Right hindlimb (tissue), 1 donor: ENCODE measurements at places on chromosomes 5 and 9.

GRCh38 chr5:83265318-83265717 lies 188.0 kb downstream of the XRCC4 start:
- DNase-seq, result no peak

- DNase-seq, result peak; percentile 33
Measured at GRCh38 chr9:123081824-123082223, 48.4 kb downstream of the GPR21 start.

DNA sequence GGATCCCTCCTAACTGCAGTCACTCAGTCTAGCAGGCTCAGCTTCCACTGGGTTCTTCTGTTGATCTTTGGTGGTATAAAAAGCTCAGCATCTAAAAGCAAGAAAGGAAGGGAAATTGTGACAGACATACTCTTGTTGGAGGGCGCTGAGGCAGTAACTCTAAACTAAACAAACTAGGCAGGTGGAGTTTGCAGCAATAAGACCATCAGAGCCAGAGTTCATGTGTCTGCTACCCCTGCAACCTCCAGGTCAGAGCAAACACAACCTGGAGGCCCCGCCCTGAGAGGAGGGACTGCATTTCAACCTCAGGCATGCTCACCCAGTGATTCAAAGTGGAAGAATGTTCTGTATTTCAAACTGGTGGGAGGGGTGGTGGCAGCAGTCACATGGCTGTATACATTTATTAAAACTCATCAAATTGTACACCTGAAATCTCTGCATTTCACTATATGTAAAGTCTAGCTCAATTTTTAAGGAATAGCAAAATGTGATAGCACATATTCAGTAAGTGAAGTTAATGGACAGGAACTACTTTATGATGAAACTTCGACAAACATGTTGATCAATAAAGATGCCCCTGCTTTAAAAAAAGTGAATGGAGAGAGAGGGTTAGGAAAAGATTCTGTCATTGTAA lies 7.1 kb downstream of the ACTL7A start:
- DNase-seq, result no peak

DNA sequence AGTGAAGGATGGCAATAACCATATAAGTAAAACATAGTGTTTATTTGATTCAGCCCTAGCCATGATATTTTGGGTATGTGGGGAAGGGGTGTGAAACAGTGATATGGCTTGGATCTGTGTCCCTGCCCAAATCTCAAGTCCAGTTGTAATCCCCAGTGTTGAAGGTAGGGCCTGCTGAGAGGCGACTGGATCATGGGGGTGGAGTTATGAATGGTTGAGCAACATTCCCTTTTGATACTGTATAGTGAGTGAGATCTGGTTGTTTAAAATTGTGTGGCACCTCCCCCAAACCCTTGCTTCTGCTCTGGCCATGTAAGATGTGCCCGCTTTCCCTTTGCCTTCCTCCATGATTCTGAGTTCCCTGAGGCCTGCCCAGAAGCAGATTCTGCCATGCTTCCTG lies 1804.6 kb downstream of the MAT2B start:
- DNase-seq, result no peak

DNA sequence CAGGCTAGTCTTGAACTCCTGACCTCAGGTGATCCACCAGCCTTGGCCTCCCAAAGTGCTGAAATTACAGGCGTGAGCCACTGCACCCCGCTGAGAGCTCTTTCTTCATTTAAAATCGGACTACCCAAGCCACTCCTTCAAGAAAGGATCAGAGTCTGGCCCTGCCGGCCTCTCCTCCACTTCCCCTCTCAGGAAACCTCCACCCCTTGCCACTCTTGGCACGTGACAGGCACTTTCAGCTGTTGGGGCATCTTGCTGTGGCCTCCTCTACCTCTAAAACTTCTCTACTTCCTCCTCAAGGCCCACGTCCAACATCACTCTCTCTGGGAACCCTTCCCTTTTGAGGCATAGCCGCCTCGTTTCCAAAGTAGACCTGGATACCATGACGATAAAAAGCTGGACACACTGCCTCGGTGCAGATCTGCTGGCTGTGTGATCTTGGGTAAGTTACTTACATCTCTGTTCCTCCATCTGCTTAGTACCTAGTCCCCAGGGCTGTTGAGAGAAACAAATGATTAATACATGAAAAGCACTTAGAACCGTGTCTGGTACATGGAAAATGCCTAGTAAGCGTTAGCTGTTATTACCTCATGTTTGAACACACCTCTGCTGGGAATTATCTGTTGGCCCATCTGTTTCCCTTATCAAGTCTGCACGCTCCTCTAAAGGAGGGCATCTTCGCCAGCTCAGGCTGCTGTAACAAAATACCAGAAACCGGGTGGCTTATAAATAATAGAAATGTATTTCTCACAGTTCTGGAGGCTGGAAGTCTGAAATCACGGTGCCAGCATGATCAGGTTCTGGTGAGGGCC lies 55.3 kb downstream of the SMIM23 start:
- no peak for DNase-seq

- no peak for DNase-seq
Measured at GRCh38 chr5:173963867-173964441, 25.0 kb upstream of the C5orf47 start.

DNA sequence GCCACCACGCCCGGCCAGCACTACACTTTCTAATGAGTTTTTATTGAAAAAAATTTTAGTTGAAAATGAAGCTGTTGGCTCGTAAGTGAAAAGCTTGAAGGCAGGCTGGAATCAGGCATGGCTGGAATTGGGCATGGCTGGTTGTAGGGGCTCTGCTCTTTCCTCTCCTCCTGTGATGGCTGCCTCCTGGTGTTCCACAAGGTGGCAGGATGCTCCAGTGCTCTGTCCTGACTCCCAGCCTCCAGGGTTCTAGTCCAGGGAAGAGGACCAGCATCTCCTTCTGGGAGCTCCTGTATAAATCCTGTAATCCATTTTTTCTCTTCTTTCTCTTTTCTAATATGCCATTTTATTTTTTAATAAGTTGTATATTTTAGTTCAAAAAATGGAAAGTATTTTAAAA lies 57.2 kb upstream of the DHFR start:
- peak; percentile 30 for DNase-seq

GRCh38 chr9:967436-967835 lies 9.0 kb upstream of the DMRT3 start:
- DNase-seq, result no peak

DNA sequence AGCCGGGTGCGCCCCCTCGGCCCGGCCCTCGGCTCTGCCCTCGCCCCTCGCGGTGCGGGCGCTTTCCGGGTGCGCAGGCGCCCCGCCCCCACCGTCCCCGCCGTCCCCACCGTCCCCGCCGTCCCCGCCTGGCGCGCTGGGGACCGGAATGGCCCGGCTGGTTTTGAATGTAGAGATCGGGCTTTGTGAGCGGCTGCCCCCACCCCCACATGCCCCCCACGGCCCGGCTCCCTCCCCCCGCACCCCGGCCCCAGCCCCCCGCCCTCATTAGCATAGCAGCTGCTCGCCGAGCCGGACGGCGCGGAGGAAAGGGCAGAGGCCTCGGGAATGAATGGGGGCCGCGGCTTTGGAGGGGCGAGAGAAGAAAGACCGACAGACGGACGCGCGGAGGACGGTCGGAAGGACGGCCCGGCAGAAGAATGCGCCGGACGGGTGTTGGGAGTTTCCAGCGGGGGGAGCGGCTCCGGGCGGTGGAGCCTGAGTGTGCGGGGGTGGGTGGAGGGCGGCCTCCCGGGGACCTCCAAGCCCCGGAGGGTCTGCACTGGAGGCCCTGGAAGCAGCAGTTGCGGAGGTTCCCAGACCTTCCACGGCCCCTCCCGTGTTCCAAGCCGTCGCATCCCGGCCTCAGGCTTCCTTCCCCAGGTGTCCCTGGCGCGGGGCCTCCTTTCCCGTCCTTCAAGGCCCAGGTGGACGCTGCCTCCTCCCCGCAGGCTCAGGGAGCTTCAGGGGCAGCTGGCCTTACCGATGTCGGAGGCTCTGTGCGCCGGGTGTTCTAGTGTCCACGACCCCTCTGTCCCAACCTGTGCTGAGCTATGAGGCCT lies 6.0 kb downstream of the NRARP start:
- DNase-seq, result peak; percentile 34

- DNase-seq, result no peak
Measured at GRCh38 chr9:119868694-119869093, 499.5 kb upstream of the BRINP1 start.

DNA sequence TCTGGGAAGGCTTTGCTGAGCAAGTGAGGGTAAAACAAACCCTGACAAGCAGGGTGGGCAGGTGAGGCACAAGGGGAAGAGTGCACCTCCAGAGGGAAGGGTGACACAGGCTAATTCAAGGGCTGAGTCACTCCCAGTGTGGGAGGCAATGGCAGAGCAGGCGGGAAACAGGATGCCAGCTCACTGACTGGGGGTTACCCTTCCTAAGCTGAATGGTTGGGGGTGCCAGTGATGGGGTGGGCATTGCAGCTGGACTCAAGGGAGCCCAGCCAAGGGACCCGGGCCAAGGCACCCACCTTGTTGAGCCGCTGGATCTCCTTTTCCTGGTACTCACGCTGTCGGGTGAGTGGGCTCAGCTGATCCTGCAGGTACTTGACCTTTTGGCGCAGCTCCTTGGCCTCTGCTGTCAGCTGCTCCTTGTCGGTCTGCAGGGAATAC lies 18.4 kb downstream of the GPX3 start:
- no peak for DNase-seq

GRCh38 chr5:168114444-168115017 lies 176.9 kb upstream of the WWC1 start:
- DNase-seq, result no peak

DNA sequence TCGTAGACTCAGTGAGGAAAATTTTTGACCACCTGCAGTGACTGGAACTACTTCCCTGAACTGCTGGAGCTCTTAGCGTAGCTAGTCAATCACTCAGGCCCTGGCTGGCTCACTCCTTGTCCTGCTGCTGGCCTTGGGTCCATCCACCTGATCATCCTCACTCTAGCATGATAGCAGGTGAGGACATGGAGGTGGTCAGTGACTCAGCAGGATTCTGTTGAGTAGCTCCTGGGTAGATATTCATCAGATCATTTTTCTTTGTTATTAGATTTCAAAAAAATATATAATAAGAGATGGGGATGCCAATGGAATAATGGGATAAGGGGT lies 25.0 kb upstream of the SEMA4D start:
- no peak for DNase-seq

DNA sequence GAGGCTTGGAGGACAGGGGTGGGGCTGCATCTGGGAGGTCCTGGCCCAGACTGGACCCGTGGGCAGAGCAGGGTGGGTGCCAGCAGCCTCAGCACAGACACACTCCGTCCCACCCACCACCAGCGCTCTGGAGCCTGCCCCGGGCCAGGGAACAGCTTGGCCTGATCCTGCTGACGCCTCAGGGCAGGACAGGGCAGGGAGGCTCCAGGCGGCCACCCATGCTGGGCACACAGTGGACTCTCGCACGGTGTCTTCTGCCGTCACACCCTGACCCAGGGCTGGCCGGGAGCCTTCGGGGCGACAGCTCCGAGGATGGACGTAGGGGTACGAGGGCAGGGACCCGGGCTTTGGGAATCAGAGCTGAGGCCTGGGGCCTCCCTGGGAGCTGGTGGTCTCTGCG lies 8.2 kb upstream of the PTGDS start:
- no peak for DNase-seq

- no peak for DNase-seq
Measured at GRCh38 chr9:28249424-28249823, 676.1 kb upstream of the C9orf72 start.

DNA sequence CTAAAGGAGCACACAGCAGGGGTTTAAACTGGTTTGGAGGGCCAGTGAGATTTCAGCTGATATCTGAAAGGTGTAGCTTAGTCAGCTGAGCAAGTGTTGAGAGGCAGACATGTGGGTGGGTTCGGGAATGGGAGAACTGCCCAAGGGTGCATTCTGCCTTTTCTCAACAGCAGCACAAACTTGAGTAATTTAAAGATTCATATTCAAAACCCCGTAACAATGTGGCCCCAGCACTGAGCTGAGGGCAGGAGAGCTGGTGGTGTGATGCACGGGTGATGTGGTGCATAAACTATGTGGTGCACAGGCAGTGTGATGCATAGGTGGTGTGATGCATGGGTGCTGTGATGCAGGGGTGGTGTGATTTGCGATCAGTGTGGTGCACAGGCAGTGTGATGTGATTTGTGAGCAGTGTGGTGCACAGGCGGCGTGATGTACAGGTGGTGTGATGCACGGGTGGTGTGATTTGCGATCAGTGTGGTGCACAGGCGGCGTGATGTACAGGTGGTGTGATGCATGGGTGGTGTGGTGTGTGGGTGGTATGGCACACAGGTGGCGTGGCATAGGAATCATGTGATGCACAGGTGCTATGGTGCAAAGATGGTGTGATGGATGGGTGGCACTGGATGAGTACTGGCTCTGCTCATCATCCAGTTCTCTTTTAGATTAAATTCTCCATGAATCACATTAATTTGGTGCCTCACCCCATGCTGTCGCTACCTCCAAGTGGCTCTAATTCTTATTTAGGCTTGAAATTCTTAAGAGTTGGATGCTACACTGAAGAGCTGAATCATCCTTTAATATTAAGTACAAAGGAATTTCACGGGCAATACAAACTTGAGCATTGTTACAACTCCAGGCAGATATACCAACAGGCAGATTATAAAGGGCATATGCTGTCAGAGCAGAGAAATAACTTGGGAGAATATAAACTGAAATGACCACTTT lies 53.6 kb downstream of the DAP start:
- DNase-seq, result no peak

DNA sequence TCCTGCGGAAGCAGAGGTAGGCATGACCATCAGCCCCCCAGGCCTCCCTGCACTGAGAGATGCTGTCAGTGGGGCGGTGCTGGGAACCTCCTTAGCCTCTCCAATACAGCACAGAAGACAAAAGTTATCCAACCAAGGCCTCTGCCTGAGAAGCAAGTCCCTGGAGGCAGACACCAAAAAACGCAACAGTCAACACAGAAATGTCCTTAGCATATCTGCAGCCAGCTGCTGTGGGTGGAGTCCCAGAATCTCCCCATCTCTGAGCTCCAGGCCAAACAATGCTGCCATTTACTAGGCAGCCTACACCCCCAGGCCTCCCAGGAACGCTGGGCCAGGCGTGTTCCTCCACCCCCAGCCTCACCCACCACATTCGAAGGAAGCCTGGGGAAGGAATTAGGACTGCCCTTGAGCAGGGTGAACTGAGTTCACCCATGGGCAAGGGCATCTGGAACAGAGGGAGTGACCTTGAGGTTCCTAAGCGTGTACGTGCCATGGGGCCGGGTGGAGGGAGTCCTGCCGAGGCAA lies 43.7 kb downstream of the STK10 start:
- peak; percentile 56 for DNase-seq

- no peak for DNase-seq
Measured at GRCh38 chr9:125972012-125972729, 225.0 kb downstream of the PBX3 start.
